ENCODE measurements at places on chromosomes 6 and 20. TPM values are rescaled to one million over a fixed set of nuclear protein-coding genes. Genes with fewer than 3 reads are reported as not detected.

The TPX2 gene
- total RNA-seq = 0.40 TPM

GRCh38 chr20:28562510-28562898 lies 2695.0 kb upstream of the DEFB115 start:
- H3K36me3 ChIP-seq = no peaks in the 10 kb centered on the region
- H3K4me3 ChIP-seq = no peak overlapping the region
- no peak overlapping the region for H3K27ac ChIP-seq
- no peaks in the 10 kb centered on the region for H3K27me3 ChIP-seq
- no peak for DNase-seq

DNA sequence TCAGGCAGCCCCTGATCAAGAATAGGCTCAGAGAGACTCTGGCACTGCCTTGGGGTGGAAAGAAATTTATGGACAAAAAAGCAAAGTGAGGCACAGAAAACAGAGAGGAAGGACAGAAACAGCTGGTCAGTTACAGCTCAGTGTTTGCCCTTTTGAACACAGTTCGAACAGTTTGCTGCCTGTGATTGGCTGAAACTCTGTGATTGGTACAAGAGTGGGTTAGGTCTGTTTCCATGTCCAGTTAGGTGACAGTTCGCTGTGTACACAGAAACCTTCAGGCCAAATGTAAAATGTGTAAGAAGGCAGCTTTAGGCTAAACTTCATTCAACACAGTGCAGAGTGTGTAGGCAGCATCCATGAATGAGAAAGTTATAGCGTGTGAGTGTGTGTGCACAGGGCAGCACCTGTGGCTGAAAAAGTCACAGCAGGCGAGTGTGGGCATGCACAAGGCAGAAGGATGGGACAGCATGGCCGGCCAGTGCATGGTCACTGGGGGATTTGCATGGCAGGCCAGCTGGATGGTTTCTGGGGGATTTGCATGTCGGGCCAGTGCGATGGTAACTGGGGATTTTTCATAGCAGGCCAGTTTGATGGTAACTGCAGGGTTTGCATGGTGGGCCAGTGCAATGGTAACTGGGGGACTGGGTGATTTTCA lies 75.4 kb upstream of the FRMD1 start:
- H3K4me1 ChIP-seq = peaks cover 6% of the 10 kb centered on the region
- no peaks in the 10 kb centered on the region for H3K27me3 ChIP-seq
- no peak overlapping the region for H3K4me3 ChIP-seq
- no peak overlapping the region for H3K27ac ChIP-seq
- no peaks in the 10 kb centered on the region for H3K36me3 ChIP-seq

The ARMC2 gene
- total RNA-seq = 10.2 TPM

The PDYN gene
- not detected for total RNA-seq

- no peaks in the 10 kb centered on the region for H3K27me3 ChIP-seq
- H3K4me1 ChIP-seq = no peaks in the 10 kb centered on the region
- H3K36me3 ChIP-seq = no peaks in the 10 kb centered on the region
- H3K27ac ChIP-seq = no peak overlapping the region
- DNase-seq = no peak
These were observed 32.5 kb downstream of the TBX18 start for GRCh38 chr6:84731901-84732300.

DNA sequence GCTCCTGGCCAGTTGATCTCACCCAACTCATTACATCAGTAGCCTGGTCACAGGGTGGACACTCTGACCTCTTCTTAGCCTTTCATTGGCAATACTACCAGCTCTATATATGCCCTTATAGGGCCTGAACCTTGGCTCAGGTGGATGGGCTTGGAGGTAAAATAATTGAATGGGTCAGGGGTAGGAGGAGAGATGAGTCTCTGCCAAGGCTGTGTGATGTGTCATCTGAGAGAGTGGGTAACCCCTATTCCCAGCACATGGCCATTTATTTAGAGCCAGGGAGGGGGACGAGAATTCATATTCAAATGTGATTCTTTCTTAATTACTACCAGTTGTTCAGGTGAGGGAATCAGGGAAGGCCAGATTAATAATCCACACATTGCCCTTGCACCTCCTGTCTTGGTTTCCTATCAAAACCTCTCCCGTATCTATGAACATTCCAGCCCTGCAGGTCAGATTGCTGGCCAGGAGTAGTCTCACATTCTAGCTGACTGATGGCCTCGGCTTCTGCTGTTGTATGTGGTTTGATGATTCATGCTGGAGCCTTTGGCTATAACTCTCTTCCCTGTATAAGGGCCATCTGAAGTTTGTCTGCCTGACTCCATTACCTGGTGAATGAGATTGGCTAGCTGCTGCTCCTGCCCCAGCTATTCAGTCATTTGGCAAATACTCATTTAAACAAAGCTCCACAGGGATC lies 13.4 kb downstream of the C20orf173 start:
- H3K27ac ChIP-seq = no peak overlapping the region
- no peaks in the 10 kb centered on the region for H3K27me3 ChIP-seq
- H3K36me3 ChIP-seq = no peaks in the 10 kb centered on the region
- H3K4me1 ChIP-seq = peaks cover 12% of the 10 kb centered on the region
- DNase-seq = no peak

DNA sequence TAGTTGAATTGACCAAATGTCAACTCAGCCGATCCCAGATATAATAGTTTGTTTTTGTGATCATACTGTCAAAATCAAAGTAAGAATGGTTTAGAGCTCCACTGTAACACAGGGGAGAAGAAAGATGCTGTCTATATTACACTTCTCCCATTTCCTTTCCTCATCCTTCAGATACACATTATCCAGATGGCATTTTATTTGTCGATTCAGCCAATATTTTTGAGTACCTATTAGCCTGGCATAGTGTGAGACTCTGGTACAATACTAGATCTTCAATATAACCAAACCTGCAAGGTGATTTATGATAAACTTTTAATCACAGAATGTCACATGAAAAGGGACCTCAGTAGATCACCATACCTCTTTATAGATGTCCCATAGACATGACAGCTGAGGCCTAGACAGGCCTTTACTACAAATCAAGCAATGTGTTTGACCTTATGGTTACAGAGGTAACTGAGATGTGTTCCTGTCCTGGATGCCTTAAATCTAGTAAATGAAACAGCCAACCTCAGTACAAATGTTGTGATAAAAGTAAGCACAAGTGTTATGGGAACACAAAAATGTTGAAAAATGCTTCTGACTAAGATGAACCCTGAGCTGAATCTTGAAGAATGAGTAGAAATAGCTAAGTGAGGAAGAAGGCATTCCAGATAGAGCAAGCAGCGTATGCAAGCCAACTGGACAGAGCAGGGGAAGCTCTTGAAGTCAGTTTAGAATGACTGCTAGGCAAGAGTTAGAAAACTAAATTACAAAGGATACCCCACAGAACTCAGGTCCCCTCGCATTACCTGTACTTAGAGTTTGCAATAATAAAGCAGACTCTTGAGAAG lies 1.9 kb downstream of the FBXO9 start:
- no peaks in the 10 kb centered on the region for H3K4me1 ChIP-seq
- DNase-seq = no peak
- H3K27ac ChIP-seq = peak overlapping the region; percentile 94
- no peaks in the 10 kb centered on the region for H3K36me3 ChIP-seq
- no peaks in the 10 kb centered on the region for H3K27me3 ChIP-seq
- H3K4me3 ChIP-seq = peak overlapping the region; percentile 91

DNA sequence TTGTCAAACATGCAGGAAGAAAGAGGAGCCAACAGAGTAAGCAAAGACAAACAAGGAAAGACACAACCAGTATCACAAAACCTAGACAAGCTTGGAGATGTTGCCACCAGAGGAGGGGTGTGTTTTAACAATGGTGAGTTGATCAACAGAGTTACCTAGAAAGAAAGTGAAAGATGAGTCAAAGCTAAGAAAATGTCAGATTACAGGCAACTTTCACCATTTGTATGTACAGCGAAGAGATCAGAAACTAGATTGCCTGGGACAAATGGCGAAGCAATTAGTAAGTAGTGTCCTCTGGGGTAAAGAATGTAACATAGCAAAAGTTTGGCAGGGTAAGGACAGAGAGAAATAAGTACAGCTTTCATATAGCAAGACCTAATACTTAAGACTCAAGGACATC lies 51.6 kb upstream of the POU3F2 start:
- H3K4me3 ChIP-seq = no peak overlapping the region
- no peaks in the 10 kb centered on the region for H3K4me1 ChIP-seq
- H3K27me3 ChIP-seq = no peaks in the 10 kb centered on the region
- no peak for DNase-seq
- H3K36me3 ChIP-seq = no peaks in the 10 kb centered on the region

DNA sequence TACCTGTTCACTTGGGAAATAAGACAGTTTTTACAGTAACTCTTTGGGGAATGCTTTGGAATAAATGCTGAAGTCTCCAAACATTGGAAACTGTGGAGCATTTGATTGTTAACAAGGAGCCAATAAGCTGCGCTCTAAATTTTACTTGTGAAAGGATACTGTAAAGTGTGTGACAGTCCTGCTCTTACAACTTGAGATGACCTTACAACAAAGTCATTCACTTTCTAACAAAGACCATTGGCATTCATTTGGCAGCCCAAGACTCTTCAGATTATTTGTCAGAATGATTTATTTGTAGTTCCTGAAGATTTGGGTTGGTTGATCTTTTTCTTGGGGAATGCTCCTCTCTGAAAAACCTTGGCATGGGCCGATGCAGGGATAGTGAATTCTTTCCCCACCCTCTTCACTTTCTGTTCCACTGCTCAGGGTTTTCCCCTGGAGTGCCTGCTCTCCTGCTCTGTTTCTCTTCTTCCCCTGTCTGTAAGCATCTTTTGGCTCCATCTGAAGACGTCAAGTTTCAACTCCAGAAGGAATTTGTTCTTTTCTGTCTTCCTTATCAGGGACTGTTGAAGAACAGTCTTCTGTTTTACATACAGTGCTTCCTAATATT lies 116.4 kb downstream of the AKAP7 start:
- H3K36me3 ChIP-seq = no peaks in the 10 kb centered on the region
- H3K27me3 ChIP-seq = no peaks in the 10 kb centered on the region
- no peak overlapping the region for H3K4me3 ChIP-seq
- peaks cover 4% of the 10 kb centered on the region for H3K4me1 ChIP-seq
- no peak overlapping the region for H3K27ac ChIP-seq
- DNase-seq = no peak

The GABRR2 gene
- total RNA-seq = 0.87 TPM

DNA sequence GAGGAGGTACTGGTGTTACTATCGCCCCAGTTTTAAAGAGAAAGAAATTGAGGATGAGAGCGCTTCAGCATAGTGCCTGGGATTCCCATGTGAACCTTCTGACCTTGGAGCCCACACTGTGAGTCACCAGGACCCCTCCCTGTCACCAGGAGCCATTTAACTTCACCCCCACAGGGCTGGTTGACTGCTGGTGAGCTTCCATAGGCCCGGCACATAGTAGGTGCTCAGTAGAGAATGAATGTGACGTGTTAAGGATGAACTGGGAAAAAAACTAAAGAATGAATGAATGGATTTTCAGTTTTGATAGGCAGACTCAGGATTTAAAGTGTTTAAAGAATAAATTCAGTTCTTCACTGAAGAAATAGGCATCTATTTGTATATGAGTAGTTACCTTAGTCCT lies 53.3 kb upstream of the KIF25 start:
- DNase-seq = no peak
- no peak overlapping the region for H3K4me3 ChIP-seq
- no peaks in the 10 kb centered on the region for H3K27me3 ChIP-seq
- peaks cover 64% of the 10 kb centered on the region for H3K36me3 ChIP-seq
- no peak overlapping the region for H3K27ac ChIP-seq
- no peaks in the 10 kb centered on the region for H3K4me1 ChIP-seq

DNA sequence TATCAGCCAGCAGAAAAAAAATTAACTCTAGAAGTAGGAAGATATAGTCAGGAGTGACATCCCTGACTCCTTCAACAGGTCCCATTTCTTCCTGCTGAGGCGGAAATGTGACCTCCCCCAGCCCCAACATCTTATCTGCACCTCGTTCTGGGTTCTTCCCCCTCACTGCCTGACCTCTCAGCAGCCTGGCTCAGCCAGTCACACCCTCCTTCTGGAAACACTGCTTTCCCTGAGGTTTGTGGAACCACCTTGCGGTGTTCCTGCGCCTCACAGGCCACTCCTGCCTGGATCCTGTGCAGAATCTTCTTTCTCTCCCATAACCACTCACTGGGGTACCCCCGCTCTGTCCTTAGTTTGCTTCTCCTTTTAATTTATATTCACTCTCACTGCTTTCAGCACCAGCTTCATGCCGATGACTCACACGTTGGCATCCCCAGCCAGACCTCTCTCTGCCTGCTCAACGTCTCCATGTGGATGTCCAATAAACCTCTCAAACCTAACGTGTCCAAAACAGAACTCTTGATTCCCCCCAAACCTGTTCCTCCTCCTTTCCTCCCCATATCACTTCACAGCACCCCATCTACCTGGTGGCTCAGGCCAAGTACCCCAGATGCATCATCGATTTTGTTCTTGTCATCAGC lies 222.8 kb upstream of the PLN start:
- H3K4me3 ChIP-seq = no peak overlapping the region
- H3K4me1 ChIP-seq = peaks cover 13% of the 10 kb centered on the region
- H3K36me3 ChIP-seq = no peaks in the 10 kb centered on the region
- peak; percentile 30 for DNase-seq

- no peaks in the 10 kb centered on the region for H3K36me3 ChIP-seq
- peaks cover 44% of the 10 kb centered on the region for H3K4me1 ChIP-seq
- peak within 1 kb of the TSS; percentile 100 for H3K27ac ChIP-seq
These were observed at the start of gene NCOA5 for GRCh38 chr20:46089417-46090388. Gene NCOA5 (minus strand): TSS chr20:46089962. CDS start chr20:46079424, 10,538 bp downstream.

GRCh38 chr6:167825332-167826229 lies 1.1 kb upstream of the AFDN start:
- H3K36me3 ChIP-seq = no peaks in the 10 kb centered on the region
- H3K4me1 ChIP-seq = peaks cover 11% of the 10 kb centered on the region
- peak; percentile 26 for DNase-seq

- no peaks in the 10 kb centered on the region for H3K36me3 ChIP-seq
- DNase-seq = no peak
- no peak overlapping the region for H3K4me3 ChIP-seq
- H3K4me1 ChIP-seq = no peaks in the 10 kb centered on the region
These were observed 41.3 kb downstream of the REV3L start for GRCh38 chr6:111441678-111442243.

GRCh38 chr6:133773776-133774175 lies 115.1 kb upstream of the TCF21 start:
- H3K36me3 ChIP-seq = no peaks in the 10 kb centered on the region
- H3K27me3 ChIP-seq = no peaks in the 10 kb centered on the region
- H3K27ac ChIP-seq = no peak overlapping the region
- no peak for DNase-seq
- H3K4me1 ChIP-seq = no peaks in the 10 kb centered on the region
- H3K4me3 ChIP-seq = no peak overlapping the region

DNA sequence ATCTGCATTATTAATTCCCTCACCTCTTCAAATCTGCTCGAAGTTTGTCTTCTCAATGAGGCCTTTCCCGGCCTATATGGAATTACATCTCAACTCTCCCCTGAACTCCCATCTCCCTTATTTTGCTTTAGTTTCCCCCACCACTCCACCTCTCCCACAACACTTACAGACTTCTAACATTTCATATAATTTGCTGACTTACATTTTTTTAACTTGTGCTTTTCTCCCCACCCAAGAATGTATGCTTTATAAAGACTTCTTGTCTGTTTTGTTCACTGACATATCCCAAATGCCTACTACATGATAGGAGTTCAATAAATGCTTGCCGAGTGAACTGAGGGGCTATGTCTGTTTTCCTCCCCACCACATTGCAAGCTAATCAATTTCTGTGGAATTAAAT lies 3.9 kb upstream of the MARCKS start:
- no peaks in the 10 kb centered on the region for H3K27me3 ChIP-seq
- no peaks in the 10 kb centered on the region for H3K4me1 ChIP-seq
- DNase-seq = no peak
- H3K4me3 ChIP-seq = no peak overlapping the region

Data from heart left ventricle (tissue), 16 donors.